ENCODE measurements at places on chromosomes 6 and 20. TPM values are rescaled to one million over a fixed set of nuclear protein-coding genes. Genes with fewer than 3 reads are reported as not detected.

TBXT gene
- total RNA-seq = not detected

TNF gene
- total RNA-seq = not detected

RGS17 gene
- total RNA-seq = 3.3 TPM

APMAP gene
- total RNA-seq = 114 TPM

SIRPD gene
- 0.09 TPM for total RNA-seq

CST11 gene
- not detected for total RNA-seq

ACTL10 gene
- 1.6 TPM for total RNA-seq

CCN6 gene
- not detected for total RNA-seq

LY6G5C gene
- 1.1 TPM for total RNA-seq

LPIN3 gene
- 2.4 TPM for total RNA-seq

SDC4 gene
- 48.7 TPM for total RNA-seq

BPIFB2 gene
- total RNA-seq = not detected

PDE7B gene
- 15.5 TPM for total RNA-seq

WFDC5 gene
- not detected for total RNA-seq
